ENCODE measurements at places on chromosomes 16 and 17.

DNA sequence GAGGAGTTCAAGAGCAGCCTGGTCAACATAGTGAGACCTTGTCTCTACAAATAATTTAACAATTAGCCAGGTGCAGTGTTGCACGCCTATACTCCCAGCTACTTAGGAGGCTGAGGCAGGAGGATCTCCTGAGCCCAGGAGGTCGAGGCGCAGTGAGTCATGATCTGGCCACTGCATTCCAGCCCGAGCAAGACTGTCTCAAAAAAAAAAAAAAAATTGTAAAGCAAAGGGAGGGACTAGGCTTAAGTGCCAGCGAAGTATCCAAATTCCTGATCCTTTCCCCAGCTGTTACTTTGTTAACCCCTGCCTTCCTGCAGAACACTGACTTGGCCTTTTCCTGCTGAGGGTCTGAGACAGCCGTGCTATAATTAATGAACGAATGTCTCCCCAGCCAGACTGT is 2.7 kb downstream of the GDPD3 start:
- no peak for DNase-seq

DNA sequence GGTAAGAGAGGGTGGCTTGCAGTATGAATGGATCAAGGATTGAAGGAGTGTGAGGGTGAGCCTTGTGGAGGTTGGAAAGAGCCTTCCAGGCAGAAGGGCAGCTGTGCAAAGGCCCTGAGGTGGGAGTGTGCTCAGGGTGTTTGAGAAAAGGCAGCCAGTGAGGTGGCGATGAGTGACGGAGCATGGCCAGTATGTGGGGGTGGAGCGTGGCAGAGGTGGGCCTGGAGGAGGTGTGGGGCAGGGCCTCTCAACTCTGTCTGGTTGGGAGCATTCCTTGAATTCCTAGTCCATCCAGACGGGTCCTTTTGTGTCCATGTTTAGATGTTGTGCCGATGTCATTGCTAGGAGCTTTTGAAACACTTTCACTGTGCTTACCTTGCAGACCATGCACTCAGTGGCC is 51.3 kb downstream of the EPN2 start:
- DNase-seq, result no peak

- DNase-seq, result no peak
These were observed 19.6 kb upstream of the ATP2A3 start for GRCh38 chr17:3983606-3984484.

DNA sequence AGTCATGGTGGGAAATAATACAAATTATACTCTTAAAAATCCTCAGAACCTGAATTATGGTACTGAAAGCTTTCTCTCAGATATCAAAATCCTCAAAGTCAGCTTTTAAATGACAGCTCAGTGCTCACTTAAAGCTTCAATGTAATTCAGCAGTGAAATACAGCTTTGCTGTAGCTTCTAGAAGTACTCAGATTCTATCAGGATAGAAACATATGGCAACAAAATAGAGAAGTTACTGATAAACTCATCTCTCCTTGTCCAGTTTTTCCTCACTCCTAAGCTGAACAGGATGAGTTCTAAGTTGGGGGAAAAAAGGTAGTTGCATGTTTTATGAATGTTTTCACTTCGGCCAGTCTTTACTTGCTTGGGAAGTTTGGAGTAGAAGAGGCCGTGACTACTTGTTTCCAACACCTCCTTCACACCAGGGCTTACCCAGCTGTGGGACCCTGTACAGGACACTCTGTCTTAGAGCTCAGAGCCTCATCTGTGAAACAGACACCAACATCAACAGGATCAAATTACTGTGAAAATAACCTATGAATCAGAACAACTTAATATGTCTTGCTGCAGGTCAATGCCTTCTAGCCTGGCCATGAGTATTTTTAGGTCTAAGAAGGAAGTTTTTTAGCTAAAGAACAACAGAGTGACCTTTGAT is 30.2 kb downstream of the OGFOD1 start:
- no peak for DNase-seq

DNA sequence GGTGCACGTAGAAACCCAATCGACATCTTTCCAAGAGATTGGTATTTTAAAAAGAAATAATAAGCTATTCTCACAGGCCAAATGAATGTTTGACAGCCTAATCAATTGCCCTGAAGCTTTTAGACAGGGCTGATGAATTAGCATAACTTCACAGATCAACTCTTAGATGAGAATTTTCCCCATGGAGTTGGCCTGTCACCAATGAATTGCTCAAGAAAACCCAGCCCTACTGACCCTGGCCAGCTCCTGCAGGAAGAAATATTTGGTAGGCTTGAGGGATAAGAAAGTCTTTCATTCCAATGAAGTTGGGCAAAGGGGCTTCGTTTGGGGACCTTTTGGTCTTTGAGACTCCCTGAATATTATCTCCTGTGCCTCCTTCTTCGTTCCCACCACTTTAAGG is 23.4 kb upstream of the SEC14L1 start:
- DNase-seq, result no peak

DNA sequence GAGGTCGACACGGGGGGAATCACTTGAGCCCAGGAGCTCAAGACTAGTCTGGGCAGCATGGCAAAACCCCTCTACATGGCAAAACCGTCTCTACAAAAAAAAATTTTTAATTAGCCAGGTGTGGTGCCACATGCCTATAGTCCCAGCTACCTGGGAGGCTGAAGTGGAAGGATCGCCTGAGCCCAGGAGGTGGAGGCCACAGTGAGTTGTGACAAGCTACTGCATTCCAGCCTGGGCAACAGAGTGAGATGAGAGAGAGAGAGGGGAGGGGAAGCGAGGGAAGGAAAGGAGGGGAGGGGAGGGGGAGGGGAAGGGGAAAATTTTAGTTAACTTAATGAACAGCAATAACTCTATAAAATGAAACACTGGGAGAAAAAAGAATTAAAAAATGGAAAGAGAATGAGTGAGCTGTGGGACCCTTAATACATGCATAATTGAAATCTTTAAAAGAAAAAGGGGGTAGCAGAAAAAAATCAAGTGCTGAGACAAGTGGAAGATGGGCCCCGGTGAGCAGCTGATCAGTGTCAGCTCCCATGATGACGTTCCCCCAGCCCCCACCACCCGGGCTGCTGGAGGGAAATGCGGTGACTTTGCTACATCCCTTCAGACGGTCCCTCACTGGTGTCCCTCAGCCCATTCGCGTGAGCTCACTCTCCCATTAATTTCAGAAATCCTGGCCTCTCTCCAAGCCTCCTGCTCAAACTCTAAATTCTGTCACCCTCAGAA is 2.7 kb downstream of the ASGR2 start:
- DNase-seq, result no peak

All from esophagus squamous epithelium (tissue), 5 donors.